ENCODE measurements at places on chromosomes 12 and 14.
A peak's percentile ranks its signal among the peaks of the same experiment; 100 is the strongest.

DNA sequence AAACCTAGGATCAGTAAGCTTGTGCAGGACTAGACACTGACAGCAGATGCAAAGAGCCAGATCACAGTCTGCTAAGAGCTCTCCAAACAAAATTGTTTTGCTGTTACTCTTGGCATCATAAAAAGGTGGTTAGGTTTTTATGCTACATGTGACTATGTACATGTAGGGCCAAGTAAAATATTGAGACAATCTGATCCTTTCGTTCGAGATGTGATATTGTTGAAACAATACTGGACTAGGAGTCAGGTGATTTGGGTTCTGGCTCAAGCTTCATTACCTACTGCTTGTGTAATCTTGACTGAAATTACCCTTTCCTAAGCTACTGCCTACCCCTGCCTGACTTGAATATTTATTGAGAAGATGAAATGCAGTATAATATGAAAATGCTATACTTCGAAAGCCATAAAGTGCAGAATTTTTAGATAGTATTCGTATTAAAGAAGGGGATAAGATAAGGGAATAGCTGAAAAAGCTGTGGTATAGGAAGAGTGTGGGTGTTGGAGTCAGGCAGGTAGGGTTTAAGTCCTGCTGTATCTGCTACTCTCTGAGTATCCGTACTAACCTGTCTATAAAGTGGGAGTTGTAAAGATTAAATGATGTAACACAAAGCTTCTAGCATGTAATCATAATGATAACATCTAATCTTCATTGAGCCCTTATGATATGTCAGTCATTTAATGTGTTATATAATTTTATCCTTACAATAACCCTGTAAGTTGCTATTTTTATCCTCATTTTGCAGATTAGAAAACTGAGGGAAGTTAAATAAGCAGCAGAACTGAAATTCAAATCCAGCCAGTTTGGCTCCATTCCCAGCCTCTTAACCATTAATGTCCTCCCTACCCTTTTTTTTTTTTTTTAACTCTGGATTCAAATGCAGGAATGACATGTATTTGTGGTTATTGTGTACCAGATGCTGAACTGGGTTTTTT is 38.6 kb upstream of the ATF1 start:
- no peak for DNase-seq

GRCh38 chr14:95480109-95480886 is 36.2 kb downstream of the SYNE3 start:
- DNase-seq: no peak

DNA sequence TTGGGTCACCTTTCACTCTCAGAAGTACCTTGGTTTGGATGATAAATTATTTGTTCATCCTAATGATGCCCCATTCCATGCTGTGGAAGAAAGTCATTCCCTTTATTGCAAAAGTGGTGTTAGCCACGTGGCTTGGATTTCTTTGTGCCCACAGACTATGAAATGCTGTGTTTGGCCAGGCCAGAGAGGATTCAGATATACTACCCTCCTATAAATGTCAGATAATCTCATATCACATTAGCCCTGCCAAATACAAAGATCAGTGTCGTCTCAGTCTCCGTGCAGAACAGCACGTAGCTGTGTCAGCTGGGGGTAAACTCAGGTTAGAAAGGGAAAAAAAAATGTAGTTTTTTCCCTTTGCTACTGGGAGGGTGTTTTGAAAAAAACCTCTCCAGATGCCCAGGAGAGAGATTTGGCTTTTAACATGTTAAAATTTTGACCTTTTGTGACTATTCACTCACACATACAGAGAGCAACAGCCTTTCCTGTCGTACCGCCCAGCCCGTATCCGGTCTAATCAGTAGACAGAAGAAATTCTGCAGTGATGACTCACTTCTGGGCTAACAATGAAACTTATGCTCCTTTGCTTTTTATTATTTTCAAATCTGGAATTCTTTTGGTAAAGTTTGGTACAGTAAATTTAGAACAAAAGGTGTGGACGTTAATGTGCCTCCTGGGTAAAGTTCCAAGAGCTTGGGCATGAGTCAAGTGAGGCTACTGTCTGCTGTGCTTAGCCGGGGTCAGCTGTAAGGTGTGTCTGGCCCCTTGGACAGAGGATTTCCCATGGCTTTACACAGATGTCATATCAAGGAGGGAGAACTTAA is 8.5 kb upstream of the PTPRB start:
- DNase-seq: no peak

DNA sequence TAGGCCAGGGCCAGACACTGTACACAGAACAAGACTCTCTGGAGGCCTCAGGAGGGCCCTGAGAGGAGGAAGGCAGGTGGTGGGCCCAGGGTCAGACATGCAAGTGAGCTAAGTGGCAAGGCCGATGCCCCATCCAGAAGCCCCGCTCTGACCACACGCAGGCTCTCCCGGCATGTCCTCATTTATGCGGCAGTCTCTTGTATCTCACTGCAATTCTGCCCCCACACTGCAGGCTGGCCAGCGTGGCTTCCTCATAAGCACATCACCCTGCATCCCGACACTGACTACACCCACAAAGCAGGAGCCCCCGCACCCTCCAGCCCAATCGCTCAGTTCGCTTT is 17.5 kb downstream of the SSH1 start:
- no peak for DNase-seq

- no peak for DNase-seq
These were observed 189.5 kb downstream of the PHLDA1 start for GRCh38 chr12:75842090-75842489.

DNA sequence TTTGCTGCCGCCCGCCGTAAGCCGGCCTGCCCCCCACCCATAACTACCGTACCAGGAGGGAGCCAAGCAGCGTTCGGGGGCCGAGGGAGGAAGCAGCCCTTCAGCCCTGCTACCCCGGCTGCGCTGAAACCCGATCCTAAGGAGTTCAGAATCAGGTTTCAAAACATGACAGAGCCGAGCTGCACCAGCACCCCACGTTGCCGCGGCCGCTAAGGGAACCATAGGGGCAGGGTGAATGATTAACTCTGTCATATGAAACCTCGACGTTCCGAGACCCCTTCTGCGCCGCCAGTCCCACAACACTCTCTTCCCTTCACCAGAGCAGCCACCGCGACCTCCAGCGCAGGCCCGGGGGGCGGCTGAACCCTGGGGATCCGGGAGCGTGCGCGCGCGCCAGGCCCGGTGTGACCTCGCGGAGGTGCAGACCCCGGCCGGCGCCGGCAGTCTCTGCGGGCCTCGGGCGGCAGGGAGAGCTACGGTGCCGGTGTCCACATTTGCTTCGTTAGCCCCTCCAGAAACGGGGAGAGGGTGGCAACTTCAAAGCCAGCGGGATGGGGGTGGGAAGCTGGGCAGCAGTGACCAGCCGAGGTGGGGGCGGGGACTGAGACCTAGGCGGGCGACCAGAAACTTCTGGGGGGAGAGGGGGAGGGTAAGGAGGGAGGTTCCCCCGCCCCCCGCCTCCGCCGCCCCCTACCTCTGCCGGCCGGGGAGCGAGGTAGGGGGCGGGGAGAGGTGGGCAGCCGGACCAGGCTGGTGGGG is 1.6 kb downstream of the SIX4 start:
- peak; percentile 11 for DNase-seq

GRCh38 chr14:99579903-99580571 is 24.0 kb downstream of the CCDC85C start:
- no peak for DNase-seq

- DNase-seq: no peak
These were observed 2.3 kb downstream of the GLI1 start for GRCh38 chr12:57461917-57462250.

DNA sequence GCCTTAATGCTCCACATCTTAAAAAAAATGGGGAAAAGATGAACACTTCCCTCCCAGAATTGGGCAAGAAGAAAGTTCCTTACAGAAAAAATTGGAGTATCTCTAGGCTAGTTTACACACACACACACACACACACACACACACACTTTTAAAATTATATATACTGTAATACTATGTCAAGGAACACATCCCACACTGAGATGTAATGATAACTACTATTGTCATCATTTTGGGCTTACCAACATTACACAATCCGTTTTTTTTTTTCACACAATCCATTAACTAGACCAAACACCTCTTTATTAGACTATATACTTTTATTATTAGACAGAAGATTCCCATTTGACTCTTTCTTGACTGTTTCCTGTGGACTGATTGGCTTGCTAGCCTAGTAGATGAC is 2.5 kb downstream of the LTBR start:
- no peak for DNase-seq

- DNase-seq: no peak
These were observed 29.4 kb downstream of the ABCC9 start for GRCh38 chr12:21911832-21912231.

DNA sequence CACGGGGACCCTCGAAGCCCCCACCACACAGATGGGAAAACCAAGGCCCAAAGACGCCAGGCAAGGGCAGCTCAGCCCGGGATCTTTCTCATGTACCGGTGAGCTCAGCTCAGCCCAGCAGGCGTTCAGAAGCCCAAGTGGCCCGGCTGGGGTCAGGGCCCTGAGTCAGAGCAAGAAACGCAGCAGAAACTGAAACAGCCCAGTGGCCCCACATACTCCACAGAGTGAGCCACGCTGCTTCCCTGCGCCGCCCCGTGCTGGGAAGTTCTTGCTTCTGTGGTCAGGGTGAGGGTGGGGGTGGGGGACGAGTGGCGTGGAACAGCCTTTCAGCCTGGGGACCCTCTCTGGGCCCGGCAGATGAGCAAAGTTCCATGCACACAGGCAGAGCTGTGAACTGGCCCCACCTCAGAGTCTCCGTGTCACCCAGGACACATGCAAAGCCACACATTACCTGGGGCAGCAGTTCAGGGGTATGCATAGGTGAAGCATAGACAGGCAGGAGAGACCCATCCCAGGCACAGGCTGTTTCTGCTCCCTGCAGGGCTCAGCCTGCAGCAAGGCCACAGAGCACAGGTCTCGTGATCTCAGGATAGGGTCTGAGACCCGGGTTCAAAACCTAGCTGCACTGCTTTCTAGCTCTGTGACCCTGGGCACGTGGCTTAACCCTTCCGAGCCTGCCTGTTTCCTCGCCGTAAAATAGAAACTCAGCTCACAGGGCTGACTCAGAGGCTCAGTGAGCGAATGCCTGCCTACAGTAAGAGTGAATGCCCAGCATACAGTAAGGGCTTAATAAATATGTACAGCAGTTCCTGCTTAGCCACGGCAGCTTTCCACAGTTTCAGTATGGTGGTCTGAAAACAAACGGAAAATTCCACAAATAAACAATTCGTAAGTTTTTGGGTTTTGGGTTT is 21.6 kb downstream of the NCOR2 start:
- no peak for DNase-seq

- no peak for DNase-seq
These were observed 474.0 kb downstream of the ZFP36L1 start for GRCh38 chr14:68318828-68319227.

DNA sequence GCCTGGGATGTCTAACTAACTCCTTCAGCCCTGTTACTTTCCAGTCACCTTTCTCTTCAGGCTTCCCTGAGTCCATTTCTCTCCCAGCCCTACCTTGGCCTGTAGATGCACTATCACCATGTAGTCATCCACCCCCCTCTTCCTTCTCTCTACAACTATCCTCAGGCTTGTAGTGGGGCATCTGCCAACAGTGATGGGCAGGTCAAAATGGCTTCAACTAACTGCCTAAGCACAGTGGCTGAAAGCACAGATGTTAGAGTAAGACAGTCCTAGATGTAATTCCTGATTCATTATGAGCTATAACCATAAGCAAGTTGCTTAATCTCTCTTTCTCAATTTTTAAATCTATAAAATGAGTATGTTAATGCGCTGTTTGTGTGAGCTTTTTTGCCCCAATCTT is 133.6 kb upstream of the NAV3 start:
- DNase-seq: no peak

DNA sequence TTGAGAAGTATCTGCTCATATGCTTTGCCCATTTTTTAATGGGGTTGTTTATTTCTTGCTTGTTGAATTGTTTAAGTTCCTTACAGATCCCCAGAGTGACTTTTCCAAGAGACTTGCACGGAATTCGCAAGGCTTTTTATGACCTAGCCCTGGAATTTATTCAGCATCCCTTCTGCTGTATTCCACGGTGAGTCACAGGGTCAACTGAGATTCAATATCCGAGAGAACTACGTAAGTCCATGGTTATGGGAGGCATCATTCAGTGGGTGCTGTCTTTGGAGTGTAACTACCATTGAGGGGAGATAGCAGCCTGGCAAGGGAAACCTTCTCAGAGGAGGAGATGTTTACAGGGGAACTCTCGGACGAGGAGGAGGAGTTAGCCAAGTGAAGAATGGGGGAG is 20.9 kb upstream of the GPRC5A start:
- DNase-seq: no peak

DNA sequence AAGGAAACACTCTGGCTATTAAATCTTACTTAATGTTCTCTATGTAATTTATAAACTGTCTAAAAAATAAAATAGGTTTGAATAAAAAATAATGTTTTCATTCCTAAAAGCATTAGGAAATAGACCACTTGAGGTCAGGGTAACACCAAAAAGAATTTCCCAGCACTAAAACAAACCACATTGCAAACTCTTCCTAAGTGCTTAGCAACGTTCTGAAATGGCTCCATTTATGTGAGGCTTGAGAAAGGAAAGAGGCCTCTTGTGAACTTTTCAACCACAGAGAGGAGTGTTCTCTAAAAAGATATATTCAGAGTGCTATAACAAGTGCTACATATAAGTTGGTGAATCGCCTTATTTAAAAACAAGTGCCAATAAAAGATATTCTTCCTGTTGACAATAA is 42.7 kb downstream of the ALX1 start:
- DNase-seq: no peak

DNA sequence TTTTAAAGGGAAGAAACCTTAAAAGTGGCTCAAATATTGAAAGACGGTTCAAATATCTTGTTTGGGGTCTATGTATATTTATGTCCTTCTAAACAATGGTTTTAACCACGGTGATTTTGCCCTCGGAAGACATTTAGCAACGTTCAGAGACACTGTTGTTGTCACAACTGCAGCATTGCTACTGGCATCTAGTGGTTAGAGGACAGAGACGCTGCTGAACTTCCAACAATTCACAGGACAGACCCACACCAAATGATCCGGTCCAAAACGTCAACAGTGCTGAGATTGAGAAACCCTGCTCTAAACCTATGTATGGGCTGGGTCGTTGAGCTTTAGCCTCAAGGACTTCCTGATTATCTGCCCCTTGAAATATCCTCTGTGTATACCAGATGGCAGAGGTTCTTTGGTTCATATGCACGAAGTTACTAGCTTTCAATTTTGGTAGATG is 1.7 kb downstream of the ANGEL1 start:
- DNase-seq: no peak
